Psoas muscle (tissue), 8 donors: ENCODE measurements at places on chromosomes 3 and 15. TPM values are rescaled to one million over a fixed set of nuclear protein-coding genes. Genes with fewer than 3 reads are reported as not detected.

DNA sequence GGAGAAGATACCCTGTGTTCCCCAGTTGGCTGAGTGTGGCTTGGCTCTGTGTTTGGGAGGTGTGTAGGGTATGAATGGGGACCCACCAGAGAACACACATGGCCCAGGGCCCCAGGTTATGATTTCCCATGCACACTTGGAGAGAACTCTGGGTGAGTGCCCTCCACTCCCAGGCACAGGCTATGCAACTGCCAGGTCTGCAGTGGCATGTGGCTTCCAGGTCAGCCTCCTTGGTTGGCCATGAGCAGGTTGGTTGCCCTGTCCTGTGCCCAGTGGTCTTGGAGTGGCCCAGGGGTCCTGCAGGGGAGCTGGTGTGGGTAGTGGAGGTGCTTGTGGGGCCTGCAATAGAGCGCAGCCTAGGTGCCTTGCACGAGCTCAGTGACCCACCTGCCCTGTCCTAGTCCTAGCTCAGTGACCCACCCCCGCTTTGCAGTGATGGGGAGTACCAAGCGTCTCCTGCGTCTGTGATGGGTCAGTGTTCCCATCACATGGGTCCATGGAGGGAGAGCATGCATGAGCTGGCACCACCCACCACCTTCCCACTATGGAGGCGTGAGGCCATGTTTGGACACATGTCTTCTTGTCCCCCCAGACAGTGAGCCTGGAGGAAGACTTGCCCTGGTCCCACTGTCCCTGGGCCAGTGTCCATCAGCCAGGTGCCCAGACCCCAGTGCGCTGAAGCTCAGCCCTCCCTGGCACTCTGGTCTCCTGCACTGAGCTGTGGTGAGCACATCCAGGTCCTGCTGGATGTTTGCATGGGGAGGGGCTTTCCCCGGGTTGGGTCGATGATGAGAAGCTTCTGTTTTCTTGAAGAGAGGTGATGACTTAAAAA lies 217.3 kb downstream of the SNRPN start:
- DNase-seq, result peak; percentile 28

- no peak for DNase-seq
Measured at GRCh38 chr3:69890691-69891090, 108.8 kb upstream of the SAMMSON start.

DNA sequence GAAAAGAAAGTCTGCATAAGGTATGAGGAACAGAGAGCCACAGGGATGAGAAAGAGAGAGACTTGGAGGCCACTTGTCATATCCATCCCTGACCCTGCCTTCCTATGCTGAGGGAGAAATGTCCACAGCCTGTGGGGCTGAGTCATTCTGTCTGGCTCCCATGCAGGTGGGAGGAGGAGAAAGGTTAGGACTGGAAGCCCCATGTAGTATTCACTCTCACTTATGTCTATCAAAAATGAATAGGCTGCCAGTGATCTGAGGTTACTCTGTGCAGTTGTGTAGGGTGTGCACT lies 71.3 kb downstream of the RAB11A start:
- no peak for DNase-seq

- DNase-seq, result peak; percentile 44
Measured at GRCh38 chr15:70348581-70349344, 251.0 kb upstream of the TLE3 start.

The COL6A5 gene
- not detected for total RNA-seq

DNA sequence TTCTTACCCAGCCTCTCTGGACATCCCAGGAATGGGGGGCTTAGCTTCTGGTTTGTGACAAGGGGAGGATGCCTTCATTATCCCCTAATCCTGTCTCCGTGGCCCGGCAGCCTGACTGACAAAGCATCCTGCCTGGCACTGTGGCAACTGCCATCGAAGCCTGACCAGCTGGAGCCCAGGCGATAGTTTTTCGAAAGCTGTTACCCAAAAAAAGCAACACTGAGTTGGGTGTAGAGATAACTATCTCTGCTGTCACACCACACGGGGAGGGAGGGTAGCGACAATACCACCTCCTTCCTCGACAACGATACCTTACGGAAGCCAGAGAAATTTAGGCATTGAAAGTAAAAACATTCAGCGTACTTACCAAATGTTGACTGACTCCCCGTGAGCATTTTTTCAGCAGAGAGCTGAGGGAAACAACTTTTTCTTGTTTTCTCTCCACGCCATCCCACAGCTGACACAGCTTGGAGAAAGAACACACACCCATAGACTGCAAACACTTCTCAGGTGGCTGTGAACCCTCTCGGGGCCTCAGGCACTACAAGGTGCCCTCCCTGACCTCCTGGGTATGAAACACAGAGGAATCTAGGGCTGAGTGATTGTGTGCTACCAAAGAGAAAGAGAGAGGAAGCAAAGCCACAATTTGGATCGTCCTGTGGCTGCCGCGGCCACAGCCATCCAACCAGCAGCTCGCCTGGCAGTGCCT lies 361.9 kb upstream of the ICE2 start:
- no peak for DNase-seq

- DNase-seq, result no peak
Measured at GRCh38 chr15:44595246-44595645, 58.3 kb downstream of the EIF3J start.

DNA sequence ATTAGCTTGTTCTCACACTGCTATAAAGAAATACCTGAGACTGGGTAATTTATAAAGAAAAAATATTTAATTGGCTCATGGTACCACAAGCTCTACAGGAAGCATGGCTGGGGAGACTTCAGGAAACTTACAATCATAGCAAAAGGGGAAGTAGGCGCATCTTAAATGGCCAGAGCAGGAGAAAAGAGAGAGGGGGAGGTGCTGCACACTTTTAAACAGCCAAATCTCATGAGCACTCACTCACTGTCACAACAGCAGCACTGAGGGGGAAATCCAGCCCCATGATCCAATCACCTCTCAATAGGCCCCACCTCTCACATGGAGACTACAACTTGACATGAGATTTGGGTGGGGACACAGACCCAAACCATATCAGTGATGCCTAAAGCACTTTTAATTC lies 82.5 kb downstream of the DCLK3 start:
- no peak for DNase-seq

The ASB14 gene
- 10.2 TPM for total RNA-seq

The FGF7 gene
- total RNA-seq, result 2.4 TPM

DNA sequence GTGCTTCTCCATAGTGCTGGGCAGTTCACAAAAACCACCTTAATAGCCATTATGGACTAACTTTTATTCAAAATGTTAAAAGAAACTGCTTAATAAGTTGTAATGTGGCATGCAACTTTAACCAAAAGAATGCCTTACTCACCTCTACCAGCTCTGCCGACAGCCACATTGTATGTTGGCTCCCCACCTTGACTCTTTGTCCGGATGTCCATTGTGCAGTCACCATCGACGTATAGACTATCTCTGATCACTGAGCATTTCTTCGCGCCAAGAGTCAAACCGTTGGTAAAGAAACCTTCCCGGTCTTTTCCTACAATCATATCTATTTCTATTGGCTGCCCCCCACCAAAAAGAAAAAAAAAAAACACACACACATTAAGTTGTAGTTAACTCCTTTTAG lies 2.5 kb downstream of the PFN2 start:
- DNase-seq, result no peak

The CCR9 gene
- total RNA-seq, result not detected

The ATP11B gene
- total RNA-seq, result 18.8 TPM

- no peak for DNase-seq
Measured at GRCh38 chr15:45285413-45285812, 33.4 kb downstream of the SLC28A2 start.
